ENCODE measurements at places on chromosomes 12 and 14.

DNA sequence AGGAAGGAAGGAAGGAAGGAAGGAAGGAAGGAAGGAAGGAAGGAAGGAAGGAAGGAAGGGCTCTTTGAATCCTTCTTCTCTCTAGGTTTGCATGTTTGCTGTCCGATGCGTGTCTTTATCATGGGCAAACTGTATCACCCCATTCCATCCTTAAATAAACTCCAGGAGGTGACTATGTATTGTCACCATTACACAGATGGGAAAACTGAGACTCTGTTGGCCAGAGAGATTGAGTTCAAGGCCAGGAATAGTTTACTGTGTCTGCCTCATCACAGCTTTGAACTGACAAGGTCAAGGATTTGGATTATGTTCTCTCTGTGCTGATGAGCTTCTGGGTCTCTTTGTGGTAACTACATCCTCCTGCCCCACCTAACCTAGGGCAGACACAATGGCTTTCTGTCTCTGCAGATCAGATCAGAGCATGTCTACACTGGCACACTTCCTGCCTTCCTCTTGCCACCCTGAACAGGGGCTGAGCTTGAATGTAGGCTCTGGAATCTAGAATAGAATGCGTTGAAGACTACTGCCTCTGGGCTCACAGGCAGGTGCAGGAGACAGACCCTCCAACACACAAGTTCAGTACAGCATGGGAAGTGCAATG is 78.9 kb upstream of the MAP1LC3B2 start:
- no peak for DNase-seq

DNA sequence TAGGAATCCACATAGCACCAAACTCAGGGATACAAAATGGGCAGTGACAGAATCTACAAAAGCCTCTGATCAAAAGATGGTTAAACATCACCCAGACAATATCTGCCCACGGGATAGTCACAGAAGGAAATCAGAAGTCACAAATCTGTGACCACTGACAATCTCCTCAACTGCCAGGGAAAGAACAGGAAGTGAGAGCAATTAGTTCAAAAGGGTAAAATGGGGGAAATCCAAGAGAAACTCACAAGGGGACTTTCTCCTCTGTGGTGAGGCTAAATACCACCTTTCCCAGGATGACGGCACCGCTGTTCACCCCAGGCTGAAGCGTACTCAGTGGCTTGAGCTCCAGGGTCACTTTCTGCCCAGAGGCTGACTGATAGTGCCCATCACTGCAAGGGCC is 10.7 kb downstream of the TTC5 start:
- DNase-seq, result no peak

DNA sequence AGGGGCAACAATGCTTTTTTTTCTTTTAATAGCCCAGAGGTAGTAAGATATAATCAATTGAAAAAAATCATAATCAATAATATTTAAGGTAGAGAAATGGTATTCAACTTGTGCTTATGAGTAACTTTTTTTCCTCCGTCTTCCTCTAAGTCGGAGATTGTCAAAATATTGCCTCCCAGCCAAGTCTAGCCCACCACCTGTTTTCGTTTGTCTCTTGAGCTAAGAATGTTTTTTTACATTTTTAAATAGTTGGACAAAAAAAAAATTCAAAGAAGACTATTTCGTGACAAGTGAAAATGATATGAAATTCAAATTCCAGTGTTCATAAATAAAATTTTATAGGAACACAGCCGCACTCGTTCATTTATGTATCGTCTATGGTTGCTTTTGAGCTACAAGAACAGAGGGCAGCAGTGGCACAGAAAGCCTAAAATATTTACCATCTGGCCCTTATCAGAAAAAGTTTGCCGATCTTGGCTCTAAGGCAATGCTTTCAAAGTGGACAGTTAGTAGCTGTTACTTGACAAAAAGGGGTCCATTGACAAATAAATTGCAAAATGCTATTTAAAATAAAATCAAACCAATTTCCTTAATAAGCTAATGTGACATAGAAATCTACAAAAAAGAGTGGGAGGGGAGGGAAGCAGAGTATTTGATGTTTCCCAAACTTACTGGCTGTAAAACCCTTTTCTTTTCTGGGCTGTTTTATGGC is 40.8 kb upstream of the MAX start:
- no peak for DNase-seq

- no peak for DNase-seq
Observed at GRCh38 chr14:92687681-92688433, 60.6 kb downstream of the LGMN start.

- no peak for DNase-seq
Observed at GRCh38 chr12:6288235-6288634, 22.2 kb upstream of the PLEKHG6 start.

DNA sequence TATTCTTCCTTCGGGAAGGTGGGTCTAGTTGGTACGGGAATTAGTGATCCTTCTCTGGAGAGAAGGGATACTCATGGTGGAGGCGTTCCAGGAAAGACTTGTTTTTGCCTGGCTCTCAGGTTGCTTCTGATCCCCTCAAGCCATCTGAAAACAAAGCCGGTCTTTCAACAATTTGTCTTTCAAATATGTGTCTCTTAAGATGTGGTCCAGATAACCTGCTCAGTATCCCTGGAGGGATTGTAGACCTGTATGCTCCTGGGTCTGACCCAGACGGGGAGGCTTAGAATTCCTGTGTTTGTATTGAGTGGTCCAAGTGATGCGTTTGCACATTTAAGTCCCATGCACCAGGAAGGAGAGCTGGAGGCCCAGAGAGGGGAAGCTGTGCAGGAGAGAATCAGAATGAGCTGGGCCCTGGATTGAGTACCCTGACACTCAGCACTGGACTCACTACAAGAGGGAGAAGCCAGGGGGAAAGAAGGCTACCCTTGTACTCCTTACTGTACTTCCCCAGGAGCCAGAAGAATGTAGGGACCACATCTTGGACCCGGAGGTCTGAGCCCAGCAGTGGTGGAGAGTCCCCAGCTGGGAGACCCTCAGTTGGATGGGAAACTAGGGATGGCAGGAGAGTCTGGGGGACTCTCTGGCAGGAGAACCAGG is 40.4 kb downstream of the ERH start:
- no peak for DNase-seq

GRCh38 chr12:97781342-97781741 is 318.7 kb downstream of the RMST start:
- no peak for DNase-seq

DNA sequence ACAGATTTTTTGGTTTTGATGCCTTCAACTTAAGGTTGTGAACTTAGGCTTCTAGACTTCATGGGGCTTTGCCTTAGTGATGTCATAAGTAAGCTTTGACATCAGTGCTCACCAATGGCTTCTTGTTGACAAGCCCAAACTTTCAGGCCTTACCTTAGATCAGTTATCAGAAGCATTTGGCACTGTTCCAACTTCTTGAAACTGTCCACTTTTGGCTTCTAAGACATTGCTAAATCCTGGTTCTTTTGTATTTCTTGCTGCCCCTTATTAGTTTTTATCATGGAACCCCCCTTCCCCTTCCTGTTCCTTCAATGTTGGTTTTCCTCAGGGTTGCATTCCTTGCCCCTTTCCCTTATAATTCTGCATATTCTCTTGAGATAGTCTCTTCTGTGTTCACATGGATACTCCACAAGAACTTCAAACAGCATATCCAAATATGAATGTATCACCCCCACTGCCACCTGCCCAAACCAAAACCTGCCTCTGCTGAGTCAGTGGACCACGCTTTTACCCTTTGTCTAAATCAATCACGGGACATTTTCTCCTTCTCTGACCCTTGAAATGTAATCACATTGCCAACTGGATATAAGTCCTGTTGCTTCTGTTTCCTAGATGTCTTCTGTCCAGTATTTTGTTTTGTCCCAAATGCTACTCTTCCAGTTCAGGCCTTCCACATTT is 7.9 kb downstream of the PFKM start:
- no peak for DNase-seq

DNA sequence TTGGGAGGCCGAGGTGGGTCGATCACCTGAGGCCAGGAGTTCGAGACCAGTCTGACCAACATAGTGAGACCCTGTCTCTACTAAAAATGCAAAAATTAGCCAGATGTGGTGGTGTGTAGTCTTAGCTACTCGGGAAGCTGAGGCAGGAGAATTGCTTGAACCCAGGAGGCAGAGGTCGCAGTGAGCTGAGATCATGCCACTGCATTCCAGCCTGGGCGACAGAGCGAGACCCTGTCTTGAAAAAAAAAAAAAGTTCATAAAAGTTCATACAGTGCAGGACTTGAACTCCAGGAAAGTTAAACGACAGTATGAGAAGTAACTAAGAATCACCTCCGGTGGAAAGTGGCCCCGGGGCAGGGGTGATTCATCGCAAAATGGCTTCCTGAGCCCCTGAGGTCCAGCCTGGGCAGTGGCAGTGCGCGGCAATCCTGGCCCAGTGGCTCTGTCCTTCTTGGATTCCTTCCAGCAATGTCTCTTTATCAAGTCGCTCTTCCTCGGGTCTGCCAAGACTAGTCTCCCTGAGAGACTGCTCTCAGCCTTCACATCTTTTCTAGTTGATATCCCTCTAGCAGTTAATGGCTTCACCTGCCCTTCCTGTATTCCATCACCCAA is 16.7 kb upstream of the MAP1LC3B2 start:
- DNase-seq, result no peak

DNA sequence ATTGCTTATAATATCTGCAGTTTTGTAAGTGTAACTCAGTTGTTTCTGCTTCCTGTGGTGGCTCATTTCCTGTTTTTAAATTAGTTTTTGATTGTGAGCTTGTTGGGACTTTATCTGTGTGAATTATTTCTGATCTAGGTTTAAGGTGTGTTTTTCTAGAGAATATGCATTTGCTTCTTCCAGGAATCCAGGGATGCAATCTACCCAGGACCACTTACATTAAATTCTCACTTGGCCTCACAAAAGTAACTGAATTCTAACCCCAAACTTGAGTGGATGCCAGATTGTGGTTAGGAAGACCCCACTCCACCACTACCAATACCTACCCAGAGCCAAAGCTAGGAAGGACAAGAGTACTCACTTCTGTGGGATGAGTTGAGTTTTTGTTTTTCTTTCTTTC is 11.9 kb downstream of the STYX start:
- DNase-seq, result no peak

DNA sequence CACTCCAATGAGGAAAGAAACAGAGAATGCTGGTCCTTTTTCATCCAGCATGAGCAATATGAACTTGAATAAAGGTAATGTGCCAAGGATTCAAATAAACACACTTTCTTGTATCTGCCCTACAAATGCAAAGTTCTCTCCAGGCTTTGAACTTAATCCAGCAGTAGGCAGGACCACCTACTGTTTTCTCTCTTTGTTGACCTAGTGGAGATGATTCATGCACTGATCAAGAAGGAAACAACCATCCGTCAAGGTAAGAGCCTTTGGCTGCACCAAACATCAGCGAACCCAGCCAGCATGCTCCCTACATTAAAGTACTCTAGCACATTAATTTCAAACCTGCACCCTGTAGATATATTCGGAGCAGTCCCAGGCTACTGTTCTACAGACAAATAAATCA is 489.3 kb downstream of the GALC start:
- no peak for DNase-seq

DNA sequence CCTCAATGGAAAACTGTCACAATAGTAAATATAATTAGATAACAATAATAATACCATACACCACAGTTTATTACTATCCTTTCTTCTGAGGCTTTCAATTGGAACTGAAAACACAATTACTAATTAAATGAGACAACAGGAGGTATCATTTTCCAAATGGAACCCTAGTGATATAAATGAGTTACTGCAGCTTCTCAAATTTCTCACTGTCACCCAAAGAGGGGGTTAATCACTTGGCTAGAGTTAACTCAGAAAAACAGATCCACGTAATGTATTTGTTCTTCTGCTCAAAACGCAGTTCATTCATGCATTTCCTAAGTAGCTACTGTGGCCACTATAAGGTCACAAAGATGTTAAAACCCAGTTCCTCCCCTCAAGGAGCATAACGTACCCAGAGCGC is 120.9 kb upstream of the FOXN3 start:
- DNase-seq, result no peak

DNA sequence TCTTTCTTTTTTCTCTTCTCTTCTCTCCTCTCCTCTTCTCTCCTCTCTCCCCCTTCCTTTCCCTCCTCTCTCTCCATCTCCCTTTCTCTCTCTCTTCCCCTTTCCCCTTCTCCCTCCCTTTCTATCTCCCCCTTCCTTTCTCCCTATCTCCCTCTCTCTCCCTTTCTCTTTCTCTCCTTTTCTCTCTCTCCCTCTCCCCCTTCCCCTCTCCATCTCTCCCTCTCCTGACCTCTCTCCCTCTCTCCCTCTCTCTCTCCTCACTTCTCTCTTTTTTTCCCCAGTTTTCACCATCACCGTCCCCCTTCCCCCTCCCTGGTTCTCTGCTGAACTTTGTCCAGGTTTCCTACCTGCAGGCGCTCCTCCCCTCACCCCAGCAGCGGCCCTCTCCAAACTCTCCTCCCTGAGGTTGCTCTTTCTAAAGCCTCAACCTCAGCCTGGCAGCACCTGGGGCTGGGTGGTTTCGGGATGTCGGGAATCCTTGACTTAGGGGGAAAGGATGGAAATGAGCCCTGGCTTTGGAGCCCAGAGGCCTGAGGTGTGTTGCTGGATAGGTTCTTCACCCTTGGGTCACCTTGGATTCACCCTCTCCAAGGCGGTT is 14.7 kb upstream of the TBX3 start:
- DNase-seq, result no peak

DNA sequence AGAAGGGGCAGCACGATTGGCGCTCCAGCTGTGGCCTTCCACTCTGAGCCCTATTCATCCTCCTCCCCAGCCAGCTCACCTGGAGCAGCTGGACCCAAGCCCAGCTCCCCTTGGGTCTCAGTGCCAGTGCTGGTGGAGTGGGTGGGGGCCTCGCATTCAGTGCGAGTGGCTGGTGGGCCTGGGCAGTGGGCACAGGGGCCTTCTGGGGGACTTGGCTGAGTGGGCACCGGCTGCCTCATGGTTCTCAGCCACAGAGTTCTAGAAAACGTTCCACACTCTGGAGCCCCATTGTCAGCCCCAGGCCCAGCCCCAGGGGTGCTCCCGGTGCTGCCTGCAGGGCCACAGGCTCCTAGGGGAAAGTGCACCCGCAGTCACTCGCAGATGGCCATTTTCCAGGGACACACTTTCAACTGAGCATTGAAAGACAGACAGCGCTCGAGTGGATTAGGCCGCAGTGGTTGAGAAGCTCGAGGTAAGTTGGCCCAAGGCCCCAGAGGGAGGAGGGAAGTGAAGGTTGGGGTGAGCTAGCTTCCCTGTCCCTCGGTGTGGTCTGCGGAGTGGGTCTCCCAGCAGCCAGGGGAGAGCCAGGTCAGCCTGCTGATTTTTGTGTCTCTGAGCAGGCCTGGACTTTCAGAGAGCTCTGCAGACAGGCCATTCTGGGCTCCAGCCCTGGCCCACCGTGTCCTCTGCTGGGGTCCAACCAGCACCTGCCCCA is 3.8 kb downstream of the CLBA1 start:
- DNase-seq, result no peak

GRCh38 chr14:65142429-65142828 is 40.1 kb upstream of the MAX start:
- no peak for DNase-seq

- no peak for DNase-seq
Observed at GRCh38 chr14:97420211-97420610, 623.0 kb downstream of the VRK1 start.
